ENCODE measurements at places on chromosomes 7 and 10.

GRCh38 chr7:111518264-111518663 lies 44.0 kb downstream of the IMMP2L start:
- DNase-seq, result no peak

DNA sequence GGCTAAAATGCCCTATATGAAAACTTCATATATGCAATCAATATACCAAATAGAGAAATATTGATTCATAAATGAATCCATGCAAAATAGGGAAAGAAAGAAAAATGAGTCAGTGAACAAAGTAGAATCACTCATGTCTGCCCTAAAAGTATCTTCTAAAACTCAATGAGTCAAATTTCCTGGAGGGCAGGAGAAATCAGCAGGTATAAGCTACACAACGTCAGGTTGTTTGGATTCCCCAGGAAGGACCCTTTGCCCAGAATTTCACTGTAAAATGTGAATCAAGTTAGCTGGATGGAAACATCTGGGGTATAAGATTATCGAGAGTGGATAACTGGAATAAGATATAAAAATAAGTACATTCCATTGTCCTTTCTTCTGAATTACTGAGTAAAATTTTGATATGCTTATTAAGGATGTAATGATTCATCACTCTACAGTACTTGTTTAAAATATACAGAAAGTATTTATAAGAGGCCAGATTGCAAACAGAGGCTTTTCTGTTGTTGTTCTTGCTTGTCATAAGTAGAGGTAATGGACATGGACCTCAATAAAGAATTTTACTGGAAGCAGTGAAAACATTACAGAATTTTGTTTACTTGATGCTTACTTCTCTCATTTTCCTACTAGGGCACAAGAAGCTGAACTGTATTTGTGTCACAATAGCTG lies 99.0 kb downstream of the AGMO start:
- no peak for DNase-seq

DNA sequence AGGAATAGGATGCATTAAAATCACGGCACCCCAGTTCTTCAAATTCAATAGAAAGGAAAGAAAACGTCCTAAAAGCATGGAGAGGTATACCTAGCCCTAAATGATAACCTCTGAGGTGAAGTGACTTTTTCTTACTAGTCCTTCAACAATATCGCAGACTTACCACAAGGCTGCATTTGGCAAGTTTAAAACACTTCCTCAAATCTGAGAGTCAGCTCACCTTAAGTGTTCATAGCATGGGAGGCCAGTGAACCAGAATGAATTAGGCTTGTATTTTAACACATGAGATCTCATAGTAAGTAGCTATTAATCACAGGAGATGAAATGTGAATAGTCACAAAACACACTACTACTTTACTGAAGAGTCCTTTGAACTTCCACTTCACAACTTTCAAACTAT lies 124.2 kb downstream of the RNF32 start:
- no peak for DNase-seq

GRCh38 chr10:57884407-57884806 lies 383.3 kb downstream of the IPMK start:
- DNase-seq, result no peak

- DNase-seq, result peak; percentile 16
Observed at GRCh38 chr7:144812379-144813283, 23.2 kb downstream of the TPK1 start.

GRCh38 chr10:29646238-29646902 lies 11.6 kb upstream of the SVIL start:
- DNase-seq, result no peak

DNA sequence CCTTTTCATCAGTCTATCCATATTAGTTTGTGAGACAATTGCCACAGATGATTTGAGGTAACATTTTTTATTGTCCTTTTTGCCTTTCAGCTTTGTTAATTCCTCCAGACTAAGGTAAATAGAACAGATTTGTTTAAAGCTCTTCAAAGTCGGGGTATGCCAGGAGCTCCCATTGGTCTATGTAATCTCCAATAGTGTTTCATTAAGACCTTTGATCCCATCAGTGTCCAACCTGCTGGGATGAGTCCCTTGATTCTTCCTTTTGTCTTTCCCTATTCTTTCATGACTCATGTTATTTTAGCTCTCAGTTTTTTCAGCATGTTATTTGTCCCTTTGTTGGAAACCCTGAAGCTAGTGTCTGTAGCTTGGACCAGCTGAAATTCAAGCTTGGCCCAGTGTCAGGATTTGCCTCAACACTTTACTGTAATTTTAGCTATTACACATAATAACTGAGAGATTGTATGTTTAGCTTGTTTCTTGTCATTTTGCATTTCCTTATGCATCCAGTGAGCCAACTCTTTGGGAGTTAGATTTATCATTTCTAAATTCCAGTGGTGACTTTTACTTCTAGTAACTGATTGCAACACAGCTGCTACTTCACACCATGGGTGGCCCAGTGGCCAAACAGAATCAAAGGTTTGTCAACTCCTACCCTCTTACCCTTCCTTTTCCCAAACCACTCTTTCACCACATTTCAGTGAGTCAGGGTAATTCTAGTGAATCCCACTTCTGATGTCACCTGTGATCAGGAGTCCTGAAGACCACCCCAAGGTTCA lies 15.3 kb downstream of the AGBL3 start:
- no peak for DNase-seq

DNA sequence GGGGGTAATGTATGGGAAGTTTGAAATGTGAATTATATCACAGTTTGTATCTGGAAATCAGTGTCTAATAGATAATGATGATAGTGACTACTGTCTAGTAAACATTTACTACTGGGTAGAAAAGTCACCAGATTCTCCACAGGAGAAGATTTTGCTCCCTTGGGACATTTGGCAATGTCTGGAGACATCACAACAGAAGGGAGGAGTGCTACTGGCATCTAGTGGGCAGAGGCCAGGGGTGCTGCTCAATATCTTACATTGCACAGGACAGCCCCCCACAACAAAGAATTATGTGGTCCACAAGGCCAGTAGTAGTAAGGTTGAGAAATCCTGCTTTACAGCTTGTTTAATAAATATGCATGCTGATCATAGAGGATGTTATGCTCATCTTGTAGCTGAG lies 92.3 kb upstream of the PRPS1L1 start:
- DNase-seq, result no peak

DNA sequence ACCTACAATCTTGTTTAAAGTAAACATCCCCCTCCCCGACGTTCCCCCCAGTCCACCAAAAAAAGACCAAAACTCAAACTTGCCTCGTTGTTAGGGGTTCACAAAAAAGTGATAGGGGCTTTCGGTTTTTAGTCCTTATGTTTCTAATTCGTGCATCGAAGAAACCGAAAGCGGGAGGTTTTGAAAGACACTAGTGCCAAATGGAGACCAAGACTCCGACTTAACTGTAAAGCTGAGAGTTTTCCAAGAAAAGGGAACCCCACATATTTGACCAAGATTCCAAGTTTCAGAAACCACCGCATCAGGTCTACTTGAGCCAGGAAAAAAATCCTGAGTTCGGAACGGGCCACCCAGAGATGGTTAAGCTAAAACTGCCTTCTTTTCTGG lies 534 bp downstream of the PSMA2 start:
- DNase-seq, result no peak

DNA sequence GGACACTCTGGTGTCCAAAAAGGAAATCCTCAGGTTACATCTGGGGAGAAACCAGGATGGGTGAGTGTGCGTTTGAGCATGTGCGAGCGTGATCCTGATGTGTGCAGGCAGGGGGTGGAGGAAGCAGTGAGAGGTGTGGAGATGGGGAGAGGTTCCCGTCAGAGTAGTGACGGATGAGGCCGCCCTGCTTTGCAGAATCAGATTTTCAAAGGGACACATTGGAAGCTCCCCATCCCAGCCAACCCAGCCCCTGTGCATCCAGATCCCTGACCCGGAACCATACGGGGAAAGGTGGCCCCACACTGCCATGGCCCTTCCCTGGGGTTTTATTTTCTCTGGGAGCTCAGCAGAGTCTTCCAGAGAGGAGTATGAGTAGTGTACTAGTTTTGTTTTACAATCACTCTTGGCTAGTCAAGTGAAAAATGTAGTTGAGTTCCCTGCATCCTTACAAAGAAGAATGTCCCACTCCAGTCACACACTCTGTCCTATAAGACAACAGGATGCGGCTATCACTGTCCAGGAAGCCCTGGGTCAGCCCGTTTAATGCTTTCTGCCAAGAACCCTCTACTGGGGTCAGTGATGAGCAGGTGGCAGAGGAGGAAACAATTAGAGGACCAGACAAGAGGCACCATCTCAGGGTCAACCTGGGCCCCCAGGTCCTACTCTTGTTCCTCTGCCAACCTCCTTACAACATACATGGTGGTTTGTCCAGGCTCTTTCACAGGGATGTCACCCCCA lies 46.8 kb upstream of the PDLIM1 start:
- DNase-seq, result no peak

DNA sequence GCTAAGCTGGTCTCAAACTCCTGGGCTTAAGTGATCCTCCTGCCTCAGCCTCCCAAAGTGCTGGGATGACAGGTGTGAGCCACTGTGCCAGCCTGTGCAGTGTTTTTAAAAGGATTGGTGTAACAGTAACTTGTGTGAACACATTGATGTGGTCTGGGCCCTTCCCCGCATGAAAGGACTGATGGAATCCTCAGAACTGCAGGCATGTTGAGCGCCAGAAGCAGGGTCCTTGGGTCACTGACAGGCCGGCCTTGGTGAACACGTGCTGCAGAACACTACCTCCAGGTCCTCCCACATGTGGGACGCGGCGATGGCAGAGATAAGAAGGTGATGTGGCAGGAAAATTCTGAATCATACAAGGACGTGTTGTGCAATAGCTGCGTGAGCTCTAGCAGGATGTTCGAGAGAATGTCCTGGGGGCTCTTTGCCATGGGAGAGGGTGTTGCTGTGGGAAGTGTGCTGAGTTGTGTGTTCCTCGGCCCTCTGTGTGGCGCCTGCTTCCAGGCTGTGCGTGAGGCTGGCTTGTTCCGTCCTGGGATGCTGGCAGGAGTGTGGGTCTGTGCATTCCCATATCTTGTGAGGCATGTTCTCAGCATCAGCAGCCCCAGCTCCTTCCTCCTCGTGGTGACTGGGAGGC lies 68.2 kb downstream of the DNAJB6 start:
- no peak for DNase-seq

DNA sequence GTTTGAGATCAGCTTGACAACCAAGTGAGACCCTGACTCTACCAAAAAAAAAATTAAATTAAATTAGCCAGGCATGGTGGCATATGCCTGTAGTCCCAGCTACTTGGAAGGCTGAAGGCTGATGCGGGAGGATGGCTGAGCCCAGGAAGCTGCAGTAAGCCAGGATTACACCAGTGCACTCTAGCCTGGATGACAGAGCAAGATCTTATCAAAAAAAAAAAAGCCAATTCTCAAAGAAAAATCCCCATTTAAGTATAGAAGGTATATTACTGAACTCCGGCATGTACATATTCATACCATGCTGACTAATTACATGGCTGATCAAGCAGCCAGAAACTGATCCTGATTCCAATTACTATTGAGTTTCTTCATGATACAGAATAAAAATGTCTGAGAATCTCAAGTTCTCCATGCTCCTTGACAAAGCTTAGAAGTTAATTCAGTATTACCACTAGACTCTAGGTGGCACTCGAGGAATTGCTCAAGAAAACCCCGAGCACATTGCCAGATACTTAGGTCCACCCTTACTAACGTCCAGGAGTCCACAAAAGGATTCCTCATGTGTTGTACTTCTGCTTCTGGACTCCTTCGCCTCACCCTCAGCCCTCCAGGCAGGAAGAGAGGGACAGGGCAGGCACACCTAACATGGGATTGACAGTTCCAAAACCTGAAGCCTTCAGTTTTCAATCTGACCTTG lies 148.9 kb downstream of the PARD3 start:
- no peak for DNase-seq

Measured in effector CD4-positive, alpha-beta T cell (primary cell).